ENCODE measurements at places on chromosomes 6 and 20.

DNA sequence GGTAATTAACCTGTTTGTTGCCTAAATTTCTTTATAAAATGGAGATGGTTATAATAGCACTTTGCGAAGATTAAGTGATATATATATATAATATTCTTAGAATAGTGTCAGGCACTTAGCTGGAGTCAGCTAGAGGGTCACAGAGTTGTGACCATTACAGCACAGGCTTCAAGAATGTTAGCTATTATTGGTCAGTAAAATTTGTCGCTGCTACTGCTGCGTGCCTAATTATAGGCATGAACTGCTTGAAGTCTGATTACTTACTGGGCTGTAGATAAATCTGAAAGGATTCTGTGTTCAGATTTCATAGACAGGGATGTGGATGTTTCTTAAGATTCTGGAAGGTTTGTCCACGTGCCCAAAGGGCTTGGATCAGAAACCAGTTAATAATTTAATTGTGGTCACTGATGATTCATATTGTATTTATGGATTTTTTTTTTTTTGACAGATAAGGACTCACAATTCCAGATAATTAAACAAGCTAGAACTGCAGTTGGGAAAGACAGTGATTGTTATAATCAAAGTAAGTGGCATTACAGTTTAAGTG, 4.7 kb downstream of the SNRNP48 start:
- DNase-seq = no peak

DNA sequence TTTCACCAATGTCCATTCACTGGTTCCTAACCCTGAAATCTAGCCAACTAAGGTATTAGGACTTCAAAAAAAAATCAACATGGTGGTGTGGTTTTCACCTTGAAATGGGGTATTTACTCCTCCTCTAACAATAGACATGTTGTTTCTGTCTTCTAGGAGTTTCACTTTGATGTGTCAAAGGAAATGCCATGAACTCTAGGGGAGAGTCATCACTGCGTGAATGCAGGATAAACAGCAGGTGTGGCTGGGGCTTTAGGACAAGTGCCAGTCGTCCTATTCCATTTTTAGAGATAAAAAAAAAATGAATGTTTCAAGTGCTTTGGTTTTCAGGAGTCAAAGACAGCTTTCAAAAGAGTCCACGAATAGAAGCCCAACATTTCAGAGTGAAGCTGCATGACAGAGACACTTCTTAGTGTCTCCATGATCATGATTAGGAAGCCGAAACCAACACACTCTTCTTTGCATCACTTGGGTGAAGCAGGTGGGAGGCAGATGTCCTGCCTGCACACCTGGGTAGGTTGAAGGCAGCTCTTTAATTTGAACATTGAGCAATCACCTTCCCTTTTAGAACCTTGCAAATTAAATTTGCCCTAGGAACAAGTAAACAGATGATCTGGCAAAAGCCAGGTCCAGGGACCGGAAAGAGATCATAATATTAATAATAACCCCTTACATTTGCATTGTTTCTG, 328.5 kb upstream of the PRDM1 start:
- DNase-seq = peak; percentile 67

- no peak for DNase-seq
Measured at GRCh38 chr20:63941282-63942081, 14.7 kb downstream of the UCKL1 start.

DNA sequence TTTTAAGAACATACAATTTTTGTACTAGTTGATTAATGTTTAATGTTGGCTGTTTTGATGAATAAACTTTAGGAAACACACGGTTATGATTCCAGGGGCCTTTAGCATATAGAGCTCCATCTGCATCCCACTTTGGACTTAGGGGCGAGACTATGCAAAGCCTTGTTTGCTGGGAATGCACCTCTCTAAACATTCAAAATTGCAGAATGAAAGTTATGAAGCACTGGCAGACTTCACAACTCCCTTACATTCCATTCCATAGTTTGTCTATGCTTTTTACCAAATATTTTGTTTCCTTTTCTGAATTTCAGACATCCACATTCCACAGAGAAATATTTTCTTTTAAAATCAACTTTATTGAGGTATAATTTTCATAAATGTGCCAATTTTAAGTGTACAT, 10.3 kb upstream of the TCP11 start:
- DNase-seq = no peak

DNA sequence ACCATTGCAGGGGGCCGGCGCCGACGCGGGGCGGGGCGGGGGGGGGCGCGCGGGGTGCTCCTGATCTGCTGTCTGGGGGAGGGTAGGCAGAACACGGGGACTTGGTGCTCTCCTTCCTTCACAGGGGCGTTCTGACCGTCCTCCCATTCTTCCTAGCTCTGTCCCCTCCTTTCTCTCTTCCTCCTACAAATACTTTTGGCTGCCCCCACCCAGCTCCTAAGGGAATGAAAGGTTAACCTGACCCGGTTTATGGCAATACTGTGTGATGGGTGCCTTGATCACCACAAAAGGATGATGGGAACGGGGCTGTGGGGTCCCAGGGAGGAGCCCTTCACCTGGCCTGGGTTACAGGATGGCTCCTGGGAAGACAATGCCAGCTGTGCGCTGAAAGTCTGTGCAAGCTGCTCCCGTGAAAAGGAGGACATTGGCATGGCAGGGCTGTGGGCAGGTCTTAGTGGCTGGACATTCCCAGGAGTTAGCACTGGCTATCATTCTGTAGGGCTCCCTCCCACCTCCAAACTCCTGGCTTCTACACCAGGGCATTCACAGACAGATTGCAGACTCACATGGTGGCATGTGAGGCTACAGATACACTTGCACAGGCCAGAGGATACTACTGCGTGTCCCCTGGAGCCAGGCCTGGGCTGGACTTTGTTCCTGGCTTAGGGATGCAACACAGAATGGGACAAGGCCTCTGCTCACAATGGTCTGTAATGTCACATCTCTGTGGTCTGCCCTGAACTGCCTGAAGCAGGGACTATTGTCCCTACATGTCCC, 1.9 kb upstream of the TPD52L2 start:
- DNase-seq = no peak

- peak; percentile 55 for DNase-seq
Measured at GRCh38 chr6:92647630-92648029, 771.7 kb downstream of the EPHA7 start.

DNA sequence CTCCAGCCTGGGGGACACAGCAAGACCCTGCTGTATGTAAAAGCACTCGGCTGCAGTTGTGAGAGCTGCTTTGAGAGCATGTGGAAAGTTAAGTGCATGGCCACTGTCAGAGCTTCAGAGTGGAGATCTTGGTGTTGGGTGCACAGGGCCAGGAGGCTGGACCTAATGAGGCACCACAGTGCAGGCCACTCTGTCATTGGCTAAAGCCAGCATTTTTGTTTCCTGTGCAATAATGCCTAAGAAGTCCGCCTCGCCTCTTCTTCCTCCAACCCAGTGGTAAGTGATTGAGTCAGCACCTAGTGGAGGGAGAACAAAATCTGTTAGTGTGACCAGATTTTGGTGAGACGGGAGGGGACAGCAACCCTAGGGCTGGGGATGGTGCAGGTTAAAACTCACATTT, 60.6 kb downstream of the SSR1 start:
- DNase-seq = no peak

- no peak for DNase-seq
Measured at GRCh38 chr6:155154158-155154830, 109.5 kb upstream of the CLDN20 start.

DNA sequence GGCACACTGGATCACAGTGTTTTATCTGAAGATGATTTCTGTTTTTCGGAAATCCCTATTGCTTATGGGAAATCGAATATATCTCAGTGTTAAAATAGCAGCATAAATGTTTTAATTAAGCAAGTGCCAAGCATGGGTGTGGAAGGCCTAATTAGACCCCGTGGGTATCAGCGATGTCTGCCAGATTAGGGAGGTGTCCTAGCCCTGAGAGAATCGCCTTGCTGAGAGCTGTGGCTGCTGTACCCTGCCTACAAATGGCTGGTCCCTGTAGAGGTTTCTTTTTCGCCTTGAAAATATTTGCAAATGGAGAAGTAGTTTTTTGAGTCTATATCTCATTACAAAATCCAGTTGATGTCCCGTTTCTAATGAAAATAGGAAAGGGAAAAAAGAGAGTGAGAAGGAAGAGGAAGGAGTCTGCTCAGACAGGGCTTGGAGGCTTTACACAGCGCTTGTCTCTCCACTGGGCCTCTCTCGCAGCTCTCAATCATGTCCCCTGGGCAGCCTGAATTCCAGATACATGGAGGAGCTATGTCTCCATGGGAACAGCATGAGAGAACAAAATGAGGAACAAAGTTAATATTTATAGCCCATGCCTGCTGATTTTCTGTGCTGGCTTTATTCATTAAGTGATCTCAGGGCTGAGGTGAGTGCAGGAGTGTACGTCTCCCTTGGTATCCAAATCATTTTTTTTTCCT, 35.2 kb upstream of the BCLAF1 start:
- peak; percentile 36 for DNase-seq

DNA sequence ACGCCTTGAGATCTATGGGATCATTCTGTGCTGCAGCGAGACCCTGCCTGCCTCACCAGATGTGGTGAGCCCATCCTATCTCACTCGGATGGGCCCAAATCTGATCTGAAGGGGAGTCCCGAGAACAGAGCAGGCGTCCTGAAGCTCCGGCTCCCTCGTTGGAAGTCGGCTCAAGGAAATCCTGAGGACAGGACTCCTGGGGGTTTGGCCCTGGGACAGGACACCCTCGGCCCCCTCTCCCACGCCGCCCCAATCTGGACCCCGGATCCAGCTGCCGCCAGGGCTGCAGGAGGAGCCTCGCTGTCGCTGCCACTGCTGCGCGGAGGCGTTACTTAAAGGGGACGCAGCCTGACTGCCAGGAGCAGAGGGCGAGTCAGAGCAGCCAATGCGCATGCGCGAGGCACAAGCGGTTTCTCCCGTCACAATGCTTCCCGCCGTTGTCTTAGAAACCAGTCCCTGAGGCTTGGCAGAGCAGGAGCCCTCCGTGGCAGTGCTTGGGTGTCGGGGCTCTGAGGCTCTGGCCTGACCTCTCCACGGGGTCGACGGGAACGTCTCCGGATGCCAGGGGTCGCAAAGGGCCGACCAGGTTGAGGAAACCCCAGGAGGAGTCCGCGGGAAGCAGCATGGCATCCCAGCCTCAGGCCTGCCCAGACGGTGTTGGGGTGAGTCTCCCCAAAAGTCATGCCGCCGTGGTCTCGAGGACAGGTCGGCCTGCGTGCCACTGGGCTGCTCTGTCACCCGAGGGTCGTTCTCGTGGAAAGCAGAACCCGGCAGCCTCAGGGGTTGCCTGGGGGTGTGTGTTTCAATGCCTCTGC, 1567.8 kb upstream of the DEFB115 start:
- DNase-seq = peak; percentile 43

GRCh38 chr6:143164565-143165105, 103.9 kb downstream of the AIG1 start:
- no peak for DNase-seq

DNA sequence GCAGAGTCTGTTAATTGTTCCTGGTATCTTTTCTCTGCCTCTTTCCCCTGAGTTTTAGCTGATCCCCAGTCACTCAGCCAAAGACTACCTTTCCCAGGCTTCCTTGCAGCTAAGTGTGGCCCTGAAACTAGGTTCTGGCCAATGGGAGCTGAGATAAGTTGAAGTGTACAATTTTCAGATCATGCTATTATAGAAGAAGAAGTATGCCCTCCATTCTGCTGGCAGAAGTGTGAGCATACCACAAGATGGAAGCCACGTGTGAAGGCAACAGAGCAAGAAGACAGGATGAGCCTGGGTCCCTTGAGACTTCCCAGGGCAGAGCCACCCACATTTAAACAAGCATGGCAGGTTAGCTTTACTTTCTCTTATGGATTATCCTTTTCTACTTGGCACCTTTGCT, 273.2 kb downstream of the HIVEP2 start:
- DNase-seq = no peak

GRCh38 chr20:1383623-1384404, 9.0 kb downstream of the FKBP1A start:
- peak; percentile 71 for DNase-seq

GRCh38 chr6:12572896-12573827, 143.4 kb upstream of the PHACTR1 start:
- no peak for DNase-seq

DNA sequence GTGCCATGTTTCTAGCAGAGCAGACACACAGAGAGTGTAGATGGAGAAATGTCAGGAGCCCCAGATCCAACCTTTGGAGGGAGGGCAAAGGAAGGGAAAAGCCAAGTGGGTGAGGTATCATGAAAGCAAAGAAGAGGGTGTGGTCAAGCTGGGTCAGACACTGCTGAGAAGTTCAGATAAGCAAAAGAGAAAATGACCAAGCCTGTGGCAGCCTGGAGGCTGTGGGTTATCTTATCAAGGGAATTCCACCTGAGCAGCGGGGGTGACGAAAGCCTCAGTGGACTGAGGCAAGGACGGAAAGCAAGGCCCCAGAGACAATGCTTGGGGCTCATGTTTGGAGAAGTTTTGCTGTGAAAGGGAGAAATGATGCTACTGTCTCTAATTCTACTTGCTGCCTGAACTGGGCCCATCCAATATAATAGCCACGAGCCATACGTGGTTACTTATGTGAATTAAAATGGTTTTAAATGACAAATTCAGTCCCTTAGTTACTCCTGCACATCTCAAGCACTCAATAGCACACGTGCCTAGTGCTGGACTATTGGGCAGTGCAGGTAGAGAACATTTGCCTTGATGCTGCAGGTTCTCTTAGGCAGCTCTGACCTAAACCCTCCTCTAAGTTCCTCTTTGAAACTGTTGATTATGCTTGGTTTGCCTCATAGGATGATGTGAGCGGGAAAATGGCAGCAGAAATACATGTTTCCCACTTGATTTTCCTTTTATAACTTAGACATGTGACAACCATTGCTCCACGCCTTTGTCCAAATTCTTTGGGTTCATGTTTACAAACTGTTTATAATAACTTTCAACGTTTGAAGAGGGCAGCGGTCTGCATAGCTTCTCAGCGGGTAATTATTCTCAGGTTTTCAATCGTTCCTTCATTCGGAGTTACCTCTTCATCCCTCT, 63.7 kb downstream of the SLC22A23 start:
- no peak for DNase-seq

- DNase-seq = no peak
Measured at GRCh38 chr6:7129360-7129759, 21.6 kb downstream of the RREB1 start.

- DNase-seq = no peak
Measured at GRCh38 chr6:65638047-65638831, 68.8 kb downstream of the EYS start.

GRCh38 chr6:140050101-140050995, 675.9 kb upstream of the CITED2 start:
- DNase-seq = no peak
